Hematopoietic multipotent progenitor cell treated with erythropoietin and hydrocortisone succinate and interleukin-3 and kit ligand, for 6 days (in vitro differentiated cells): ENCODE measurements at places on chromosomes 6 and 20.

DNA sequence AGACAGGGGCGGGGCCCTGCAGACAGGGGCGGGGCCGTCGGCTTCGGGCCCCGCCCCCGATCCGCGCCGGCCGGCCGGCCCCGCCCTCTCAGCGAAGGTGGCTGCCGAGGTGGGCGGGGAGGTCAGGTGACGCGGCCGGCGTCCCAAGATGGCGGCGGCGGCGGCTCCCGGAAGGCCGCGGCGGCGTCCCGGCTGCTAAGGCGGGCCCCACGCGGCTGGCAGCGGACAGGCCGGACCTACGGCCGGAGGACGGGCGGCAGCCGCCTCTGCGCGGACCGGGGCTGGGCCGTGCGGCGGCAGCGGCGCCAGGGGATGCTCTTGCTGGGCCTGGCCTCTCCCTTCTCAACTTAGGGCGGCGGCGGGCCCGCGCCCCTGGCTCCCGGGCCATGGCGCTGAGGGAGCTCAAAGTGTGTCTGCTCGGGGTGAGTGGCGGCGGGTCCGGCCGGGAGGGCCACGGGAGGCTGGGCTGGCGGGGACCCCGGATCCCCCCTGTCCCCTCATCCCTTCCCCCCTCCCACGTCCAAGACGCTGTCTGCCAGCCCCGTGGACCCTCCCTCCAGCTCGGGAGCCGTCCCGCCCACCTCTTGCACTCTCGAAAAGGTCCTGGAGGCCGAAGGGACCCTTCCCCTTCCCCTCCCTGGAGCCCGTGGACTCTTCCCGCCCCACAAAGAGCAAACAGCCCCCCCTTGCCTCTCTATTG is at the start of gene RAB22A:
Gene RAB22A (plus strand): TSS at position 125 of the 700 bp plus-strand sequence. CDS start 262 bp downstream, at position 387.
- peak; percentile 88 for DNase-seq

DNA sequence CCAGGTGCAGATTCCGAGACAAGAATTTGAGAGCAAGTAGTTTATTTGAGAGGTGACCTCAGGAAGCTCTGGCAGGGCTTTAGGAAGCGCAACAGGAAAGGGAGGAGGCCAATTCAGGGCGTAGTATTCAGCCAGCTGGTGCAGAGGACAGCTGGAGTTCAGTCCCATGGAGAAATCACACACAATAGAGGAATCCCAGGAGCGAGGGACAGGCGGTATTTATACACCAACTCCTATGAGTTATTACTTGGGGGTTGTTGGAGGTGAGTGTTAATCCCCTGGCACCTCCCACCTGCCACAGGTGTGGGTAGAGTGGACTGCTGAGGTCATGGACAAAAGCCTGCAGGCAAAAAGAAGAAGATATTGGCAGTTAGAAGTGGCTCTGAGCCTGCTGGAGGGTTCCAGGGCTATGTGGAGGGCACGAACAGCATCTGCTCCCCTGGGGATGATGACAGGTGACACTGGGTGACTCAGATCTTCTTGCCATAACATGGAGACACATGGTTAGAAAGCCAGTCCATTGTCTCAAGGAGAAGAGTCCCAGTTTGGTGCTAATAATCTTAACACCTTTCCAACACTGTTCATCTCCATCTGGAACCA is 13.9 kb upstream of the SULF2 start:
- DNase-seq: no peak

GRCh38 chr20:24305371-24305770 is 164.1 kb upstream of the SYNDIG1 start:
- DNase-seq: peak; percentile 8

DNA sequence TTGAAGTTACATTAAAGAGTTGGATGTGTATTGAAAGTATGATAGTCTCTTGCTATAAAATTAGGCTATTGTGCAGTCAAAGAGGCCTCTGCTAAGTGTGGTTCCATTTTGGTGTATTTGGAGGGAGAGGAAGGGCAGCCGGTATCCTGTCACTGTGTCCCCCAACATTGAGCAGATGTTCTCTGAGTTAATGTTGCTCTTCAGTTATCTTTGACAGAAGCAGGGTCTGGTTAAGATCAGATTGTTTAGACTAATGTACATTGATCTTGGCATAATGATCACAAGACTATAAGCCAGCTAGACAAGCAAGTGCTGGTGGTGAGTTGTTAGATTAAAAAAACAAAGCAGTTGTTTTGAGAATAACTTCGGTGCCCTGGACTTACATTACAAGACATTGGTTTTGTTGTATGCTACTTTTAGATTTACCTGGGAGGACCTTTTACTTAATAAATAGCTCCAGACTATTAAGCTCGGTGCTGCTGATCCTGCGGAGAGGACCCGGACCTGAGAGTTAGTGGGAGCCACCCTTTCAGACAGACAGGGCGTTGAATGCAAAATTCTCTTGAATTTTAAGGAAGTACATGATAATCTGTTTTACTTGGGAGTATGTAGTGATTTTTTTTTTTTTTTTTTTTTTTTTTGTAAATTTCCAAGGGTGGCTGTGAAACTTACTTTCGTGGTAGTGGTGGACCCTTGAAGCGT is 97.8 kb downstream of the JARID2 start:
- peak; percentile 84 for DNase-seq

GRCh38 chr20:41952166-41952565 is 334.0 kb upstream of the CHD6 start:
- no peak for DNase-seq

GRCh38 chr6:137707590-137708360 is 159.3 kb upstream of the TNFAIP3 start:
- DNase-seq: peak; percentile 91

GRCh38 chr20:31663524-31663837 is 25.8 kb downstream of the COX4I2 start:
- DNase-seq: no peak

DNA sequence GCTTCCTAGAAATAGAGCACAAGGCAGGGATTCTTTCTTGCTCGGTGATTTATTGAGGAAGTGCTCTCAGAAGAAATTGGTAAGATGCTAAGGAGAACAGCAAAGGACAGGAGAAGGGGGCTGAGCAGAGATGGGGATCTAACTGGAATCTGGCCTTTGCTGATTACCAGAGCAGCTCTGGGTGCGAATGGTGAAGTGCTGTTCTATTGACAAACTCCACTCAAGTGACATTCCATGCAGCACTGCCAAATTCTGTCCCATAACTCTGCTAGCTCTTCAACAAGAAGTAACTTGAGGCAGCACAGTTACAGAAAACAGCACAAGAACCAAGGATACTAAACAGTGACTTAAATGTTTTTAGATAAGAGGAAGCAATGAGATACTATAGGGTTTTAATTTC is 13.8 kb upstream of the ANKEF1 start:
- no peak for DNase-seq

- DNase-seq: no peak
Measured at GRCh38 chr6:160028487-160029275, 59.8 kb downstream of the IGF2R start.

DNA sequence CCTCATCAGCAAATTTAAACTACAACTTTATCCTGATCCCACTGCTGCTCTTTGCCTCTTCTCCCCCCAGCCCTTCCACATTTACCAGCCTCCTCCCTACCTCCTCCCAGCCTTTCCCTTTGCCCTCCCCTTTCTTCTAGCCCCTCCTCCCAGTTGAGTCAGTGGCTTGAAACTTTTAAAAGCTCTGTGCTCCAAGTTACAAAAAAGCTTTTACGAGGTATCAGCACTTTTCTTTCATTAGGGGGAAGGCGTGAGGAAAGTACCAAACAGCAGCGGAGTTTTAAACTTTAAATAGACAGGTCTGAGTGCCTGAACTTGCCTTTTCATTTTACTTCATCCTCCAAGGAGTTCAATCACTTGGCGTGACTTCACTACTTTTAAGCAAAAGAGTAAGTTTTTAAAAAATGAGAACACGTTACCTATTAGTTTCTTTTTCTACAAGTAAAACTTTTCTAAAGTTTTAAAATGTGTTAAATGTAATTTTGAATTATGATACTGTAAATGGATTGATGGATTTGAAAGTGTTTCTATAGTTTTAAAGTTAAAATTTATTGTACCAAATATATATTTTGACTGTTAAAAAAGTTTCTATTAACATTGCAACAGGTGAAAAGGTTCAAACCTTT is at the start of gene GJA1:
Gene GJA1 (plus strand): TSS at position 203 of the 626 bp plus-strand sequence. CDS start 11,202 bp downstream, outside the sequence.
- DNase-seq: no peak

DNA sequence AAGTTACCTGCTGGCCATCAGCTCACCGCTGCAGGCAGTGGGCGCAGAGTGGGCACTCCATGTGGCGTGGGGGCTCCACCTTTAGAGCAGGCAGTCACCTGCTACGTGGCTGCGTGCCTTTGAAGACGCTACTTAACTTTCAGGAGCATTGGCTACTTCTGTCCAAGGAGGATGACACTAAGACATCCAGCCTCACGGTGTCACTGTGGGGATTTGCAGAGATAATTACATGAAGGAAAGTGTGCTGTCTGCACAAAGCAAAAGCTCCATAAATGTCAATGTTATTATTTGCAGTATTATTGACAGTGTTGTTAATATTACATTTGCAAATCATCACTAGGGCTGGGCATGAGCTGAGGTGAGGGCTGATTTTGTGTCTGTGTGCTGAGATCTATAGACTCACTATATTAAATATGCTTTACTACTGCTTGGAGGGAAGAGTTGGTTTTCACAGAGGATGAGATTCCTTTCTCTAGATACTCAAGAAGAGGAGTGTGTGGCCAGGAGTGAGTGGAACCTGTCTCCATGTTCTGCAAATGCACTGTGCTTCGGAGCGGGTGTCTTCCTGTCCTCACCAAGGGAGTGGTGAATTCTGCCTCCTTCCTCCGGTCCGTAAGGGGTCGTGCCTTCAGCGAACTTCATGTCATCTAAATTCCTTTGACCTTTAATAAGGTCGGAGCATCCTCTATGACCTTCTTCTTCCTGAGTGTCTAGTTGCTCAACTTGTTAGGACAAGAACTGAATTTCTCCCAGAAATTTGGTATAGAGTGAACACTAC is 165.8 kb upstream of the SYNDIG1 start:
- DNase-seq: peak; percentile 4

- DNase-seq: no peak
Measured at GRCh38 chr6:44404022-44404714, 16.7 kb downstream of the CDC5L start.

DNA sequence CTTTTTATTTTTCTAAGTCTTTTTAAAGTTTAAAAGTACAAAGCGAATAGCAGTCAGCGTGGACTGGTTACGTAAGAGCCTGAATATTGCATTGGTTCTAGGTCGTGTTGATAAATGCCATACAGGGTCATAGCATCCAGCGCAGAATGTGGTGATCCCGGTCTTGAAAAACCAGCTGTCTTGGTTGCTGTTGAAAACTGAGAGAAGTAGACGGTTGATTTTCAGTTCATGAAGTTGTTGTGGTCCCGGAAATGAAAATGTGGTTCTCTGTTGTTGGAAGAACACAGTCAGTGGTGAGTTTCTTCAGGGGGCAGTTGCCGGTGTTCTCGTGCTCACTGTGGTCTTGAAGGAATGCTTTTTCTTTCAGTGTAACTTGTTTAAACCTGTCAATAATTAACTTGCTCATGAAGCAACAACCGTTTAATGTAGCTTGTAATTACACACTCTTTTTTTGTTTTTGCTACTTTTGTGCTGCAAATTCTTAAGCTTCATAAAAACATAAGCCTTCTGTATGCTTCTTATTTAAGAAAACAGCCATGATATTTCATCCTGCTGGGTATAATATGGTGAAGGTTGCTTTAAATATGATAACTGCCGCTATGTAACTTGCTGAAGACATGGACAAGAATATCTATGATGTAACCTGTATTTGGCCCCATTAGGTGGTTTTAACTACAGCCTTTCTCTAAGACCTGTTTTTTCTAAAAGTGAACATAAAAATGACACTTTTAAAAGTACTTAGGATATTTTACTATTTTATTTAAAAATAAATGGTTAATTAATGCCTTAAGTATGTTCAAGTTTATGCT is 64.8 kb upstream of the KIF25 start:
- no peak for DNase-seq

- DNase-seq: peak; percentile 3
Measured at GRCh38 chr6:11855743-11856142, 77.1 kb upstream of the ADTRP start.

DNA sequence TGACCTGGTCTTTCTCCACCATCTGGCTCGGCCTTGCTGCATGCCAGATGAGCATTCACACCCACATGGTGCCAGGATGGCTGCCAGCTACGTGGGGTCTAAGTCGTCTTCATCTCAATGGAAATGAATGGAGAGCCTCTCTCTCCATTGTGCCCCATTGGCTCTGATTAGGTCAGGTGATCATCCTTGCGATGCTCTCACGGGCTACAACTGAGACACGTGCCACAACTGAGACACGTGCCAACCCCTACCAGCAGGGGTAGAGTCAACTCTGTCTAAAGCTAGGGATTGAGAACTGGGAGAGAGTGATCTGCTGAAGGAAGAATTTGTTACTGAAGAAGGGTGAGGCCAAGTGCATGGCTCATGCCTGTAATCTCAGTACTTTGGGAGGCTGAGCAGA is 67.3 kb upstream of the RALY start:
- no peak for DNase-seq

- no peak for DNase-seq
Measured at GRCh38 chr6:82980086-82980485, 85.6 kb downstream of the UBE3D start.

- DNase-seq: no peak
Measured at GRCh38 chr6:24568683-24569082, 73.9 kb downstream of the ALDH5A1 start.

DNA sequence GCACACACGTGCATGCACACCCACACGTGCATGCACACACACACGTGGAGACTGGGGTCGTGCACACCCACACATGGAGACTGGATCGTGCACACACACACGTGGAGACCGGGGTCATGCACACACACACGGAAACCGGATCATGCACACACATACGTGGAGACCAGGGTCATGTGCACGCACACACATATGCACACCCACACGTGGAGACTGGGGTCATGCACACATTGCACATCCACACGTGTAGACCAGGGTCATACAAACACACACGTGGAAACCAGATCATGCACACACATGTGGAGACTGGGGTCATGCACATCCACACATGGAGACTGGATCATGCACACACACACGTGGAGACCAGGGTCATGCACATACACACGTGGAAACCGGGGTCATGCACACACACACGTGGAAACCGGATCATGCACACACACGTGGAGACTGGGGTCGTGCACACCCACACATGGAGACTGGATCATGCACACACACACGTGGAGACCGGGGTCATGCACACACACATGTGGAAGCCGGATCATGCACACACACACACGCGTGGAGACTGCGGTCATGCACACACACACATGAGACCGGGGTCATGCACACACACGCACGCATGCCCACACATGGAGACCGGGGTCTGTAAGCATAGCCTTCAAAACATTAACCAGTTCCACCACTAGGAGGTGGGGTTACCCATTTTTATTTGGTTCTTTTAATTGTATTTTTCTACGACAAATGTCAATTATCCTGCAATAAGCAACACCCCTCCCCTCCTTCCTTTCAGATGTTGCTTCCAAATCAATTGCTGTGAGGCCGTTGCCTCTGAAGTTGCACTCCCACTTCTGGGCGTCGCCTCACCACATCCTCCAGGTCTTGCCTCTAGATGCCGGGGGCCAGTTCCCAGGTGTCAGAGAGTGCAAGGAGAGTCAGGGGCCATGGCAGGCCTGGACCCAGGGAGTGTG is 95.8 kb downstream of the TMEM242 start:
- peak; percentile 70 for DNase-seq

- DNase-seq: no peak
Measured at GRCh38 chr6:45964300-45964699, 51.4 kb downstream of the CLIC5 start.

GRCh38 chr20:62768551-62769287 is 27.6 kb upstream of the MRGBP start:
- DNase-seq: no peak

- DNase-seq: peak; percentile 20
Measured at GRCh38 chr20:54980103-54980960, 504.9 kb downstream of the DOK5 start.
